ENCODE measurements at places on chromosomes 1 and 21. TPM values are rescaled to one million over a fixed set of nuclear protein-coding genes. Genes with fewer than 3 reads are reported as not detected.

- no peak for DNase-seq
- H3K4me3 ChIP-seq: no peak overlapping the region
- H3K4me1 ChIP-seq: no peaks in the 10 kb centered on the region
- H3K27me3 ChIP-seq: no peaks in the 10 kb centered on the region
Measured at GRCh38 chr1:246789454-246790339, 65.5 kb downstream of the SCCPDH start.

DNA sequence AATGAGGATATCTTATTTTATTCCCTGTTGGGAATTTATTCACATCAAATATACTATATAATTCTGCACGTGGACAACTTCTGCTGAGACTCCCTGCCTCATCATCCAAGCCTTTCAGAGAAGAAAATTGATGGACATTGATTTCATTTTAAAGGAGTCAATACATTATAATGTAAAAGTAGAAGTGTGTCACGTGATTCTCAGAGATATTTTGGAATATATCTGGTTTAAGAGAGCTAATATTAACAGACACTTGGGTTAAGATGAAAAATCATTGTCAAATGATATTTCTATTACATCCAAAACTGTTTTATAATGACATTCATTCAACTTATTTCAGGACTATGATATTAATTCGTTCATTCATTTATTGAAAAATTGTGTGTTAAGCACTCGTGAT is 314.2 kb downstream of the ADGRL2 start:
- H3K4me3 ChIP-seq: no peak overlapping the region
- no peaks in the 10 kb centered on the region for H3K4me1 ChIP-seq
- no peak for DNase-seq
- H3K36me3 ChIP-seq: no peaks in the 10 kb centered on the region

DNA sequence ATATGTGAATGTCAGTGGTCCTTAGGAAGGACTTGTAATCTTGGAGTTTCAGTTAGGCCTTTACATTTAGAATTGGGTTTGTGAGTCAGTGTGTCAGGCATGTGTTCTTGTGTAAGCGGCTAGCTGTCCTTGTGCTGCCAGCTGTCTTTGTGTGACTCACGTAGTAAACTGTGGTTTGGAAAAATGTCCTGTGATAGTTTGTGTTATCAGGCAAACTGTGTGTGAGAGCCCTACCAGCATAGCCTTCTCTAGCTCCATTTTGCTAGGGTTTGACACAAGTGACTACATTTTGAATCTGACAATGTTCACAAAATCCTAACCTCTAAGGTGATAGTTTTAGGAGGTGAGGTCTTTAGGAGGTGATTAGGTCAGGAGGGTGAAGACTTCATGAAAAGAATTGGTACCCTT is 6.9 kb upstream of the SLC35D1 start:
- no peaks in the 10 kb centered on the region for H3K36me3 ChIP-seq
- H3K27me3 ChIP-seq: no peaks in the 10 kb centered on the region
- H3K4me1 ChIP-seq: no peaks in the 10 kb centered on the region
- no peak for DNase-seq
- no peak overlapping the region for H3K4me3 ChIP-seq

- H3K4me3 ChIP-seq: no peak overlapping the region
- DNase-seq: no peak
- H3K27me3 ChIP-seq: no peaks in the 10 kb centered on the region
- H3K27ac ChIP-seq: no peak overlapping the region
Measured at GRCh38 chr1:210707300-210708240, 378.9 kb downstream of the HHAT start.

The ACOT11 gene
- 1.9 TPM for total RNA-seq

The RCAN1 gene
- 14.5 TPM for total RNA-seq

DNA sequence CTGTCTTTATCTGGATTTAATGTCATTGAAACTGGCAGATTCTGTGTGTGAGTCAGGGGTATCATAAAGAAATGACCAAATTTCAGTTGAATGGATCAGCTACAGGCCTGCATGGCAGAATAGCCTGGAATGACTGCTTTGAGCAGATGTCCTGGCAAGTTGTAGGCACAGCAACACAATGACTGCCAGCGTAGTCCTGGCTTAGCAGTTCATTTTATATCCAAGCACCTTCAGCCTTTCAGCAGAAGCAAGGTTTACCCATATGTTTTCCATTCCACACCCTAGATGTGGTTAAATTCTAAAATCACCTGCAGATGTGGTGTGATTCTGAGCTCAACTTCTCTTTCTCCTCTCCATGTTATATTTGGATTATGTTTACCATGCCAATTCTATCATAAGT is 22.3 kb upstream of the PTGFR start:
- no peak for DNase-seq
- no peaks in the 10 kb centered on the region for H3K27me3 ChIP-seq
- no peaks in the 10 kb centered on the region for H3K4me1 ChIP-seq
- H3K36me3 ChIP-seq: no peaks in the 10 kb centered on the region
- H3K27ac ChIP-seq: no peak overlapping the region

GRCh38 chr21:42465008-42465802 is 30.8 kb downstream of the RSPH1 start:
- H3K4me1 ChIP-seq: peaks cover 34% of the 10 kb centered on the region
- DNase-seq: no peak
- no peaks in the 10 kb centered on the region for H3K36me3 ChIP-seq
- H3K27ac ChIP-seq: no peak overlapping the region

DNA sequence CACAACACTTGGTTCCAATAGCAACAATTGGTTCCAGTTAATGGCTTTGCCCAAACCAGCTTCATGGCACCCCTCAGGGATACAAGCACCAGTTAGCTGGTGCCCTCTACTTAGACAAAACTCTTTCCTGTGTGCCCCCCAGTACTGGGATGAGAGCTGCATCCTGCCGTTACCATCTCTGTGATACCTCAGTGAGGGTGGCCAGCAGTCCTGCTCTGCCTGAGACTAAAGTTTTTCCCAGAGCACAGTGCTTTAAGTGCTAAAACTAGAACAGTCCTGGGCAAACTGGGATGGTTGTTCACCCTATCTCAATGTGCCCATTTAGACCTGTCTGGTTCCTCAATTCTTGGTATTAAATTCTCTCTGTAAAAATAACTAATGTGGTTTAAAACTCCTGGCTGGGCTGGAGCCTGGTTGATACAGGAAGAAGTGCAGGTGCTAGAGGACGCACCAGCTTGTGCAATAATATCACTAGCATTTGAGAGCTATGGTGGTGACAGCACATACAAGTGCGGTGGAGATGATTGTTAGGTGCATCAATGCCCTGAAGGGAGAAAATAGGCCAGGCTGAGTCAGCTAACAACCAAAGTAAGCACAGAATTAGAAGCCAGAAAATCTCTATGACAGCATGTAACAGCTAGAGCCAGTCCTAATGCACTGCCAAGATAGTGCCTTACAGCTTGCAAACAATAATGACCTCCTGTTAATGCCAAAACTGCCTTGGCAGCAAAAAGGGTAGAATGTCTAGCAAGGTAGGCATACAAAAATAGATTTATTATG is 179.8 kb upstream of the GALNT2 start:
- no peaks in the 10 kb centered on the region for H3K36me3 ChIP-seq
- DNase-seq: no peak
- H3K4me3 ChIP-seq: no peak overlapping the region
- H3K27ac ChIP-seq: no peak overlapping the region

Data from spleen (tissue), 13 donors.